NAMALWA (cell line): ENCODE measurements at places on chromosomes 12 and 14.

GRCh38 chr14:71361336-71361735 lies 454.1 kb downstream of the PCNX1 start:
- no peak for DNase-seq

DNA sequence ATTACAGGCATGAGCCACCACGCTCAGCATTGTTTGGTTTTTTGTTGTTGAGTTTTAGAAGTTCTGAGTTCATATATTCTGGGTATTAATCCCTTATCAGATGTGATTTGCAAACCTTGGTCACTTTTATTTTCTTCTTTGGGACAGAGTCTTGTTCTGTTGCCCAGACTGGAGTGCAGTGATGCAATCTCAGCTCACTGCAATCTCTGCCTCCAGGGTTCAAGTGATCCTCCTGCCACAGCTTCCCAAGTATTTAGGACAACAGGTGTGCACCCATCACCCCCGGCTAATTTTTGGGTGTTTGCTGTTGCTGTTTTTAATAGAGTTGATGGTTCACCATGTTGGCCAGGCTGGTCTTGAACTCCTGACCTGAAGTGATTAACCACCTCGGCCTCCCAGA lies 11.8 kb downstream of the USP30 start:
- DNase-seq: no peak

- DNase-seq: no peak
Observed at GRCh38 chr12:53320352-53321195, 836 bp downstream of the AAAS start.

DNA sequence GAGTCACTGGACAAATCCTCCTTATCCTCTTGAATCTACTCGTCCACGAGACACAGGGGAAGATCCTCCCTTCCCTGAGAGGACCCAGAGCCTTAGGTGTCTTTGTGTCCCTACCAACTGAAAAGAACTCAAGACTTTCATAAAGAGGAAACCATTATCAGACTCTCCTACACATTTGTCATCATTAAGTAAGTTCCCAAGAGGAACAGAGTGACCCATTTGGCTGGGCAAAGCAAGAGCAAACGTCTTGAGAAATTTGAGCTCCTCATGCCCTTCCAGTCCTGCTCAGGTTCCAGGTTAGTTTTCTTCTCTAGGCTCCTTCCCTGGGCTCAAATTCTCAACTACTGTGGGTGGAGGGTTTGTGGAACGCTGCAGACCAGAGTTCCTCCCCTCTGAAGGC lies 5.7 kb downstream of the MLF2 start:
- no peak for DNase-seq
